ENCODE measurements at places on chromosomes 5 and 9.
A peak's percentile ranks its signal among the peaks of the same experiment; 100 is the strongest.

- DNase-seq = peak; percentile 40
Measured at GRCh38 chr5:142110046-142110531, 1.5 kb downstream of the NDFIP1 start.

- no peak for DNase-seq
Measured at GRCh38 chr5:131068076-131068475, 97.0 kb downstream of the HINT1 start.

DNA sequence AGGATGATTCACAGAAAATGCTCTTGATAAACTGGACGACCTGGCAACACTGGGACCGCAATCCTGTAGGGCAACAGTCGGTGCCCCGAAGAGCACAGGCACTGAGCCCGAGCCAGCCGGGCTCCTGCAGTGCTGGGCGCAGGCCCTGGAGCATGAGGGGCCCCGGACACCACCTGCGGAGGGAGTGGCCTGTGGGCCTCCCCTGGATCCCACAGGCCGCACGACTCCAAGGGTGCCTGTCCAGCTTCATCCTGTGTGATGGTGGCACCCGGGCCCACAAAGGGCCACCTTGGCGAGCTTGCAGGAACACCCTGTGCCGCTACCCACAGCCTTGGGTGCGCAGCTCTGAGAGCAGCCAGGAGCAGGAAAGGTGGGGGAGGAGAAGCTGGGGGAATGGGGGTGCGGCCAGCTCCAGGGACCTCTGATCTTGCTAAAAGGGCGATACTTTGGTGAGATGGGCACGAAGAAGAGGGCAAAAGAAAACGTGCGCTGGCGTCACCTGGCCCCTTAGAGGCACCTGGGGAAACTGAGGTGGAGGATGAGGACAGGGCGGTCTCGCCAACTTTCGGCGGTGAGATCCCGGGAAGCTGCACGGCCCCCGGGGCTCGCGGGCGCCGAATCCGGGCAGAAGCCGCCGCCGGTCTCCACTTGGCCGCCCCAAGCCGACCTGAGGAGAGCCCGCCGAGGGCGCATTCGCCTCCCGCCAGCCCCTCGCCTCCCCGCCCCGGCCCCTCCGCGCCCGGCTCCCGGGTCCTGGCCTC lies 722 bp downstream of the TBC1D9B start:
- no peak for DNase-seq

DNA sequence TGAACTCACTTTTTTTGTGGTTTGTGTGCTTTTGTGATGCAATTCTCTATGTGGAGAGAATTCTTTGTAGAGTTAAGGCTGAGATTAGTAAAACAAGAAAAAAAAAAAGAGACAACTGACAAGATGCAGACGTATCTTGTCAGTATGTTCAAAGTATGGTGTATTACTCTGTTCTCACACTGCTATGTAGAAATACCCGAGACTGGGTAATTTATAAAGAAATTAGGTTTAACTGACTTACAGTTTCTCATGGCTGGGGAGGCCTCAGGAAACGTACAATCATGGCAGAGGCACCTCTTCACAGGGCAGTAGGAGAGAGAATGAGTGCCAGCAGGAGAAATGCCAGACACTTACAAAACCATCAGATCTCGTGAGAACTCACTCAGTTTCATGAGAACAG lies 475.2 kb upstream of the CDH18 start:
- no peak for DNase-seq

DNA sequence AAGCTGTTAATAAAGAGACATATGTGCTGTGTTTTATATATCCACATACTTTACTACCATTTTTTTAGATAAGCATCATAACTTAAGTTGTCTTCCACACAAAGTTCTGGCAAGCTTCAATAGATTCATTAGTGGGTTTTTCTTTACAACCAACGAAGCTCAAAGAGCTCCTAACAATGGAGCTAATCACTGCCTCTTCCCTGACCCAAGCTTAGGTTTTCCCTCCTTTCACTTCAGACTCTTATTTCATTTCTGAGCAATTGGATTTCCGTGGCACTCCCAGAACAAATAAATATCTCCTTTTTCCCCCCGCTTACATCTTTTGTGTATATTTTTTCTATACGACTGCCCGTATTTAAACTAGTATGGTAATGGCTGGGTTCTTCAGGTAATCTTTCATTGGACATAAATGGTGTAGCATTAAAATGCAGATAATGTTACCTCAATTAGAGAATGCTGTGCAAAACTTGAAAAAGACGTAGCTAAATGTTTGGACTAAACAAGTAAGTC lies 275.5 kb upstream of the TMEM161B start:
- no peak for DNase-seq
